ENCODE measurements at places on chromosomes 11 and 22. TPM values are rescaled to one million over a fixed set of nuclear protein-coding genes. Genes with fewer than 3 reads are reported as not detected.

The TRIM48 gene
- not detected for total RNA-seq

The TRPC6 gene
- 0.17 TPM for total RNA-seq

The OR4S1 gene
- not detected for total RNA-seq

The NLRP14 gene
- total RNA-seq = 0.17 TPM

The CHRM1 gene
- total RNA-seq = not detected

The BIK gene
- not detected for total RNA-seq

The CD3D gene
- total RNA-seq = not detected

The NXPE4 gene
- not detected for total RNA-seq

The GGTLC3 gene
- not detected for total RNA-seq

The CDON gene
- 7.9 TPM for total RNA-seq

The XKR3 gene
- under 0.01 TPM for total RNA-seq

The C22orf23 gene
- 0.50 TPM for total RNA-seq
